MV-4-11 (cell line): ENCODE measurements at places on chromosomes 1 and 21.

DNA sequence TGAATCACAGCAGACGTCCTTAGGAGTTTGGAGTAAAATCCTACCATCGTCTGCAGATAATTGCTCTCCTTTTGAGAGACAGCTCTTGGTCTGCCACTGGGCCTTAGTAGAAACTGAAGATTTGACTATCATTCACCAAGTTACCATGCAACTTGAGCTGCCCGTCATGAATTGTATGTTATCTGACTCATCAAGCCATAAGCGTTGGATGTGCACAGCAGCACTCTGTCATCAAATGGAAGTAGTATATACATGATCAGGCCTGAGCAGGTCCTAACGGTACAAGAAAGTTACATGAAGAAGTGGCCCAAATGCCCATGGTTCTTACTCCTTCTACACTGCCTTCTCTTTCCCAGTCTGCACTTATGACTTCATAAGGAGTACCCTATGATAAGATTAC, 317.8 kb downstream of the GPATCH2 start:
- DNase-seq: no peak

DNA sequence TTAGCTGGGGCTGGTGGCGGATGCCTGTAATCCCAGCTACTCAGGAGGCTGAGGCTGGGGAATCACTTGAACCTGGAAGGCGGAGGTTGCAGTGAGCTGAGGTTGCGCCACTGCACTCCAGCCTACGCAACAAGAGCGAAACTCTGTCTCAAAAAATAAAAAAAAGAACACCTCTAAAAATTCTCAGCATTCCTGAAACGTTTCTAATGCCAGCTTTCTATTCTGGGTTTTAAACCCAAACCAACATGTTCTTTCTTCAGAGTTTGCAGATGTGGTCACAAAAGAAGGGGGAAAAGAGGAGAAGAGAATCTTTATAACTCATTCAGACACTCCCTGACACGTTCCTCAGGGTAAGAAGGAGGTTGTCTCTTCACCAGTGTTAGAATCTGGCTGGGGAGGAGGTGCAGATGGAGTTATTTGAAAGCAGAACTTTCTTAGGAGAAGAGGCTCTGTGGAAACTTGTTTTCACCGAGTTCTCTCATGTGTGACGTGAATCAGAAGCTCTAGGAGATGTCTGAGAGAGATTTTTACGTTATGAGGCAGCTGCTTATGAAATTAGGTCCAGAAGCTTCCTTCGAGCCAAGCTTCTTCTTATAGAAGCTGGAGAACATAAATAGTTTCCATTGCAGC, 17.8 kb upstream of the CNR2 start:
- peak; percentile 61 for DNase-seq

GRCh38 chr1:39666772-39667171, 5.1 kb downstream of the NT5C1A start:
- DNase-seq: no peak

DNA sequence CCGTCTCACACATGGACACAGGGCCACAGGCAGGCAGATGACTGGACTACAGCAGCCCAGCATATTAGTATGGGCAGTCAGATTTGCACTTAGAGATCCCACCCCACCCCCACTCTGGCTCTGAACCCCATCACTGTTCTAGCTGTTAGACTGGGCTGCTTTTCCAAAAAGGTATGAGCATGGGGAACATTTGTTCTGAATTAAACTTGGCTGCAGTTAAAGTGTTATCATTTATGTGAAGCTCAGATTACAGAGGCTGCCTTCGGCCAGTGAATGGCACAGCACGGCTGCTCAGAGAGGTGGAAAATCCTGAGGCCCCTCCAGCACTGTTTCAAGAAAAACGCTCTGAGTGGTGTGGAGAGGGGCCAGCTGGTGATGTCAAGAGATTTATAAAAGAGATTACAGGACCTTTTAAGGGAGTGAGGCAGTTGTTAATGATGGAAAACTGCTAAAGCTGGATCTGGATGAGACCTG, 6.9 kb upstream of the NOS1AP start:
- DNase-seq: no peak
